Fibroblast of mammary gland (primary cell): ENCODE measurements at places on chromosomes 4 and X.

DNA sequence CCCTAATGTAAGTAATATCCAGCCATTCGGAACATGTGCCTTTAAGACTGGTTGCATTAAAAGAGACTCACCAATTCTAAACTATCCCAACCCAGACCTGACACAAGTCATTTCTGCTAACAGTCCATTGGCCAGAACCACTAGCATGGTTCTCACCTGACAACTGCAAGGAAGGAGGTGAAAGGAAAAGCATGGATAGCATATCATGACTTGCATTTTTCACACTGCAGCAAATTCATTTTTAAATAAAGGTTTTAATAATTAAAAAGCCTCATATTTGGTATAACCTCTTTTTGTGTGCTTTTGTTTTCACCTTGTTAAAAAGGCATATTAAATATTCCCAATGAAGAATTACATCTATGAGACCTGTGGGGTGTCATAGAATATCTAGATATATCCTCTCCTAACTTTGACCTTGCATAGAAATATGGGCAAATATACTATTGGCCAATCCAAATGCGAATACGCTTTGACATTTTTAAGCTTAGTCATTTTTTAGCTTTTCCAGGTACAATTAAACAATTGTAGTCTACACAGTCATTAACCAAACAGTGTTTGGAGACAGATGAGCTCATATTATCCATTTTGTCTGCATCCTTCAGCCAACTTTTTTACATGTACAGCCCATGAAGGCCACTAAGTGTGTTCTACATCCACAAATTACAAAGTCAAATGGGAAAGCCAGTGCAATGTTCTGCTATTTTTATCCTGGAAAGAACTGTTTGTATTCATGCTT lies 295.3 kb downstream of the PDGFC start:
- DNase-seq: no peak

DNA sequence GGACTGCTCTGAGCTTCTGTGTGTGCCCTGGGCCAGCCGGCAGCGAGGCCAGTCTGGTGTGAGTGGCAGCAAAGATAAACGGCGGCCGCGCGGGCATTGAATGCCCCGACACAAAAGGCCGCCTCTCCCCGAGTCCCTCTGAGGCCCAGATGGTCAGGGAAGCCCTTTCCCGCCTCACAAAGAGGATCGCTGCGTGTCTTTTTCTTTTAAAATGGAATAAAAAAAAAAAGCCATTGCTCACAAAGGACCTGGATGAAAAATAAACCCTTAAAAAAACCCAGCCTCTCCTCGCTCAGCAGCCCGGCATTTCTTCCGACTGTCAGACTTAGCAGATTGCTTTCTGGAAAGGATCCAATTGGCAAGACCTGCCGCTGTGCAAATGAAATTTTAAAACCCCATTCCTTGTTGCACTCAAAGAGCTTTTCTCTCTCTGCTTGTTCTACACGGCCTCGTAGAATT lies 578.7 kb downstream of the BCOR start:
- peak; percentile 25 for DNase-seq

GRCh38 chr4:16461362-16461761 lies 235.1 kb upstream of the TAPT1 start:
- DNase-seq: peak; percentile 10

GRCh38 chr4:96354036-96354712 lies 514.3 kb downstream of the PDHA2 start:
- no peak for DNase-seq

DNA sequence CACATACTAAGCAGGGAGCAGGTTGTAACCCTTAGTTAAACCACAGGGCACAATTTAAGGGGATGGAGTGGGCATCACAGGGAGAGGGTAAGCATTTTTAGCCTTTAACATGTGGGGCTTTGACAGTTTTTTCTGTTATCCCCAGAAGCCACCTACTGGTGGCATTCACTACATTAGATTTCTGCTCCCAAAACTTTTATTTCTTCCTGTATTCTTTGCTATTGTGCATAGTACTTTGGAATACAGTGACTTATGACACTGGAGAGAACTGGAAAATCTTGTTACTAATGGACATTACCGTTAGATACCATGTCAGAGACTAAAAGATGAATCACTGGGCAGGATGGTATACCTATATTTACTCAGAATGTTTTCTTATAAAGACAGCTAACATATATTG lies 7.3 kb downstream of the TRIM75 start:
- DNase-seq: peak; percentile 2

GRCh38 chrX:98480606-98481005 lies 1596.9 kb downstream of the RPA4 start:
- DNase-seq: no peak

GRCh38 chr4:40144716-40145115 lies 52.1 kb upstream of the RHOH start:
- DNase-seq: no peak

- DNase-seq: no peak
These were observed 68.2 kb downstream of the ARHGAP10 start for GRCh38 chr4:147799986-147800555.

- DNase-seq: peak; percentile 67
These were observed 215.3 kb upstream of the TTC29 start for GRCh38 chr4:147160908-147161513.

GRCh38 chr4:16344853-16345252 lies 118.6 kb upstream of the TAPT1 start:
- no peak for DNase-seq

DNA sequence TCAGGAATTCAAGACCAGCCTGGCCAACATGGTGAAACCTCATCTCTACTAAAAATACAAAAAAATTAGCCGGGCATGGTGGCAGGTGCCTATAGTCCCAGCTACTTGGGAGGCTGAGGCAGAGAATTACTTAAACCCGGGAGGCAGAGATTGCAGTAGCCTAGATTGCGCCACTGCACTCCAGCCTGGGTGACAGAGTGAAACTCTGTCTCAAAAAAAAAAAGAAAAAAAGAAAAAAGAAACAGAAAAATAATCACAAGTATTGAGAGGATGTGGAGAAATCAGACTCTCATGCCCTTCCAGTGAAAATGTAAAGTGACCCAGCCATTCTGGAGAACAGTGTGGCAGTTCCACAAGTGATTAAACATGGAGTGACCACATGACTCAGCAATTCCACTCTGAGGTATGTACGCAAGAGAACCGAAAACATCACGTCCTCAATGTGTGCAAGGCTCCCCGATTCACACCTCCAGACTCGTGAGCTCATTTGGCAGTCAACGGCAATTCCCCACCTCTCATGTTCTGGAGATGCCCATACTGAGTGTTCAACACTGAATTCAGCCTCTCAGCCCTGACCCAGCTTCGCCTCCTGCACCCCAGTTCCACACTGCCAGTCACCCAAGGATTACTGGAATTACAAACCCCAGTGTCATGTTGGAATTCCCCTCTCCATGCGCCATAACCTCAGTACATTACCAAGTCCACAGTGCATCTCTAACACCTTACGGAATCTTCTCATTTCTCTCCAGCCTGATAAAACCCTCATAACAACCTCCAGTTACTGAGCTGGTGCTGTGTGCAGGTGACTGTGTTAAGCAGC lies 21.1 kb downstream of the ACOX3 start:
- DNase-seq: peak; percentile 52

GRCh38 chr4:93217431-93217830 lies 611.1 kb upstream of the ATOH1 start:
- DNase-seq: no peak

DNA sequence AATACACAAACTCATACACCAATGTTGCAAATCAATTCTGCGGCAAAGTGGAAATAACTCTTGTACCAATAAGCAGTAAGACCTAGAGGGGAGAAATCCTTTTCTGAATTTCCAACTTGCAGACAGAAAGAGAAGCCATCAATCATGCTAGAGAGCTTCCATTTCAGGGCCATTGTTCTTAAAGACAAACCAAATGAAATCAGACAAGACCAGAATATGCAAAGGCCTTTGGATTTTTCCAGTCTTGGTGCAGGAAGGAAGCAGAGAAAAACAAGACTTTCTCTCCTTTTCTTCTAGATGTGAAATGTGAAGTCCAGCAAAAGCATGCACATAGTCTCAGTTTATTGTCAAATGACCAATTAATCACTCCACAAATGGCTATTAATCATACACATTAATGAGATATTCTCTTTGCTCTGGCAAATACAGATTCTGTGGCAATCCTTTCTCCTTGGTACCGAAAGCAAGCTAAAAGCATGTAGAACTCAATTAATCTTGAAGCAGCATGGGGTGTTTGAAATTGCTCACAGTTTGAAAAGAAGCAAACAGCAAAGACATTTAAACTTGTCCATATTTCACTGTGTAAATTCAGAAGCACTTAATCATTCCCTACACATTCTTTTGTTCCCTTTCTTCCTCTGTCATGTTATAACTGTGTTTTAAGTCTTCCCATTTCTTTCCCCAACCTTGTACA lies 466.1 kb downstream of the GPAT3 start:
- DNase-seq: no peak

DNA sequence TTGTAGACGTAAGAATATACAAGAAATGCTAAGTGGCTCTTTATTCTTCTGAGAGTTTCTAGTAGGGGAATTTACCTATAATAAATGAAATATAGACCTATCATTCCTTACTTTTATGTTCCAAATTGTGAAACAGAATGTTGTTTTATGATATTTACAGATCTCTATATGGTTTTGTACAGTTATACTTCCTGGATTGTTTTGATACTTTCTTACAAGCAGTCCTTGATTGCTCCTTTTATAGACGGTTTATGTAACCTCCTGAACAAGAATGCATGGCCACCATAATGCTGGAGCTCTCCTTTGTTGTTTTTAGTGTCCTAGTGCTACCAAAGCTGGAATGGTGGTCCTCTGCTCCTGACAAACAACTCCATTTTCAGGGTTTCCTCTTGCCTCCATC lies 91.7 kb upstream of the RPA4 start:
- no peak for DNase-seq

- DNase-seq: peak; percentile 65
These were observed 4.3 kb upstream of the RBM3 start for GRCh38 chrX:48569958-48570357.

DNA sequence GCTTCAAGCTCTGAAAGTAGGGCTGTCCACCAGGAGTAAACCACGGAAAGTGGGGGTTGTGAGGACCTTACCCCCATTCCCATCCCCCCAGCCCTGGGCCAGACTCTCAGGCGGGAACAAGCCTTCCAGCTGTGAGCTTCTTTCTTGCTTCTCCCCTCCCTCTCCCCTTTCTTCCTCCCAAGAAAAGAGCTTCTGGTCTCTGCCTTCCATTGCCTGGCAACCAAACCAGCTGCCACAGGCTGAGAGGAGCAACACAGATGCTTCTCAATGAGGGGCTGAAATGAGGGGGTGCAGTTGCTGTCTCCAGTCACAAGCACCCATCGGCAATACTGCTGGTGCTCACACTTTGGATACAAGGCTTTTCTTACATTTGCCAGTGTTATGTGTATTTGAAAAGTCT lies 72.5 kb downstream of the SLC16A2 start:
- no peak for DNase-seq

- peak; percentile 15 for DNase-seq
These were observed 781.4 kb downstream of the PCDH18 start for GRCh38 chr4:136750897-136751296.

GRCh38 chr4:185700048-185700447 lies 111.9 kb downstream of the SORBS2 start:
- peak; percentile 19 for DNase-seq

DNA sequence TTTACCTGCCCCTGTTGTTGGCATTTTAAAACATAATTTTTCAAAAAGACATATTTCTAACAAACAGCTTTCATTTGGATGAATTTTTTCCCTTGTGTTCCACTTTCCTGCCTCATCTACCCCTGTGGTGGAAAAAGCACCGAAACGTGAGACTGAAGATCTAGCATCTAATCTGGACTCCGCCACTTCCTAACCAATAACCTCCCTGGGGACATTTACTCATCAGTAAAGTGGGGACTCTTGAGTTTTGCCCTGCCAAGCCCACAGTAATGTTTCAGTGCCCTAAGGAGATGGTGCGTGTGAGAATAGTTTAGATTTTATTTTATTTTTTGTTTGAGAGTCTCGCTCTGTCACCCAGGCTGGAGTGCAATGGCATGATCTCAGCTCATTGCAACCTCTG lies 56.7 kb downstream of the ADGRG2 start:
- DNase-seq: no peak

DNA sequence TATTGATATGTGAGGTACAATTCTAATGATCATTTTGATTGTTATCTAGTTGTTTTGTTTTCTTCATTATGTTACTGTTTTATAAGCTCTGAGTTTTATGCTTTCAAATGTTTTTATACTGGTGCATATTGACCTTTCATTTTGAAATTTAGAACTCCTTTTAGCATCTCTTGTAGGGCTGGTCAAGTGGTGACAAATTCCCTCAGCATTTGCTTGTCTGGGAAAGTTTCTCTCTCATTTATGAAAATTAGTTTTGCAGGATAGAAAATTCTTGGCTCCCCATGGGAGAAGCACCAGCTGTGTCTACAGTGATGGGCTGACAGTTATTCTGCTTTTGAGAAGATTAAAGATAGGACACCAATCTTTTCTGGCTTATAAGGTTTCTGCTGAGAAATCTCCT lies 105.3 kb upstream of the SPRY1 start:
- no peak for DNase-seq

DNA sequence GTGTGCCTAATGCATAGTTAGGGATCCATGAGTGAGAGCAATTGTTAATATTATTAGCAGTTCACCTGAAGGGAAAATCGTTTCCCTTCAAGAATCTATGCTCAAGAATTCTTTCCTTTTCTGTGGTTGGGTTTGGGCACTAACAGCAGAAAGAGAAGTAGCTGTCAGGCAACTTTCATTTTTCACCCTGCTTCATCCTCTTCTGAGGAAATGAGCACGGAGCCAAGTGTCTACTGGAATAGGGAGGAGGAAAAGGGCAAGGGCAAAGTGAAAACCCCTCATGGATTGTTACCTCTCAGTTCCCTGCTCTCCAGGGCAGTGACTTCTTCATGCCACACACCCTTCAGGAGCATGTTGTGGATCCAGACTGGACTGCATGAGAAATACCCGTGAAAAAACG lies 2.6 kb upstream of the HPGDS start:
- no peak for DNase-seq

- peak; percentile 74 for DNase-seq
These were observed 143.6 kb downstream of the TMEM164 start for GRCh38 chrX:110146521-110146920.

DNA sequence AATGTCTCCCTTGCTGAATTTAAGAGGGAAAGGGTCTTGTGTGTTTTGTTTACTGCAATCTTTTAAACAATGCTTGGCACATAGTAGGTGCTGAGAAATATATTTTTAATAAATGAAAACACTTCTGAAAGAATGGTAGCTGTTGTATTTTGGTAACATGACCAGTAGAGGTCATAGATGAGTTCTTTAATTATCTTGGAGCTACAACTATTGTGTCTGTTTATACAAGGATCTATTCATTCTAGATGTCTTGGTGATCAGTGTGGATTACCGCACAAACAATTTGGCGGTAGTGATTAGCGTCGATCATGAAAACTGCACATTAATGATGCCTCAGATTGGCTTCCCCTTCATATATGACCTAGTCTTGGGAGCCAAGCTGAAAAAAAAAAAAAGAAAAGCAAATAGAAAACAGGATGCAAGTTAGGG lies 21.4 kb upstream of the SCRG1 start:
- peak; percentile 62 for DNase-seq
